T-helper 17 cell (primary cell): ENCODE measurements at places on chromosomes 4 and X. TPM values are rescaled to one million over a fixed set of nuclear protein-coding genes. Genes with fewer than 3 reads are reported as not detected.
A peak's percentile ranks its signal among the peaks of the same experiment; 100 is the strongest.

The TLR2 gene
- total RNA-seq: 7.3 TPM

GRCh38 chr4:2949782-2950125, 13.5 kb downstream of the NOP14 start:
- DNase-seq: no peak
- H3K27ac ChIP-seq: peak overlapping the region; percentile 72
- peaks cover 18% of the 10 kb centered on the region for H3K36me3 ChIP-seq
- no peak overlapping the region for H3K4me3 ChIP-seq

The TMEM31 gene
- not detected for total RNA-seq

DNA sequence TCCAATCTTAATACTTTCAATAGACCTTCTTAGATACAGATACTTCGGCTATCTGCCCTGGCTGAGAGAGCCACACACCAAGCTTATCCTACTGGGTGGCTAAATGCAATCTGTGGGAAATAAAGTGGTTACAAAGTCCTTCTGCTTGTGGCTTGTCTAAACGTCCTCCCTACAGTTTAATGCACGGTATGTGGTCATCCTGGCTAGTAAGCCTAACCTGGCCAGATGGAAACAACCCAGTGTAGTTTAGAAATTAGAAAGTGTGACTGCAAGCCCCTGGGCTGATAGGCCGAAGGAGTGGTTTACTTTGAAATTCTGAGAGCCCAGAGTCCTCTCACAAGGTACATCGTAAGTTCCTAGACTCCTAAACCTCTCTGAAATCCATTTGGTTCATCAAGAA, 47.9 kb downstream of the HELT start:
- peaks cover 28% of the 10 kb centered on the region for H3K27me3 ChIP-seq
- no peak overlapping the region for H3K4me3 ChIP-seq
- DNase-seq: no peak
- H3K4me1 ChIP-seq: no peaks in the 10 kb centered on the region

The CPE gene
- total RNA-seq: not detected

DNA sequence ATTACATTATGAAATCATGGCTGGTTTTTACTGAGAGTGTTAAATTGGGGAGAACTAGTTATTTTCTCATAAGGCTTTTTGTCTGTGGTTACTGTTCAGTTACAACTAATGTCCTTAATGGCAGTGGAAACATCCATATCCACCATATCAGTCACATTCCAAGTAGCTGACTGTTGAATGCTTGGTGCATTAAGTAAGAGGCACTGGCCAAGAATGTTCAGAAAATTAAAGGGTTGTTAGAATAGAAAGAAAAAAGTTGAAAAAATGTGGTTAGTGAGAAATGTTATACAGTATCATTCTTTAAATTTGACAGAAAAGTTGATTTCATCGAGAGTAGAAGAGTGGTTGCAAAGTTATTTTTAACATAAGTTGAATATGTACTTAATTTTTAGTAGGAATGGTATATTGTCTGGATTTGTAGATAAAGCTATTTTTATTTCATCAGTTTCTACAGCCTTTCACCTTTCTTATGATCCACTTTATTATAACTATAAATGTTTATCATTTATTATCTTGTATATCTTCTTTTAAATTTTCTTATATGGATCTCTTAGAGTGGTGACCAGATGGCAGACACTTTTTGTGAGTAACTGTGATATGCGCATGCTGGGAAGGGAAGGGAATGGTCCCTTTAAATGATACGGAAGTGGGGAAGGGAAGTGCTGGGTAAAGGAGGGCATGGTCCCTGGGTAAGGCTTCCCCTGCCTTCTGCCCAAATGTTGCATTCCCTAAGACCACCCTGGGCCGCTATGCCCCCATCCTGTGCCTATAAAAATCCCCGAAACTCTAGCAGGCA, 2407.1 kb downstream of the ARAP2 start:
- H3K27me3 ChIP-seq: no peaks in the 10 kb centered on the region
- no peak for DNase-seq
- H3K36me3 ChIP-seq: no peaks in the 10 kb centered on the region
- H3K4me1 ChIP-seq: no peaks in the 10 kb centered on the region
- H3K4me3 ChIP-seq: no peak overlapping the region
- H3K27ac ChIP-seq: no peak overlapping the region

DNA sequence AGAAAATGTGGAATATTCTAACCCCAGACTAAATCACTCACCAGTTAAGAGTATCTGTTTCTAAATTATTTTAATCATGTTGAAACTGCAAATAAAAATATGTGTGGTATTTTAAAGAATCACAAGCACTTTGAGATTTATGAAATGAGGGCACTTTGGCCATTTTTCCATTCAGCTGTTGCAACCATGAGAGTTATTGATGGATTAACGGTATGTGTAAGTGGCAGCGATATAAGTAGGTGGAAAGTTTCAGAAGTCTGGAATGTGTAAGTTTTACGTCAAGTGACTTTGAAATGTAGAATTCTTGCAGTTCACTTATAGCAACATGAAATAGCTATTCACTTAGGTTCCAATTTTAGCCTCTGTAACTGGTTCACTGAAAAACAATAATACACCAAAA, 905.1 kb upstream of the SLIT2 start:
- H3K36me3 ChIP-seq: no peaks in the 10 kb centered on the region
- H3K4me3 ChIP-seq: no peak overlapping the region
- no peaks in the 10 kb centered on the region for H3K27me3 ChIP-seq
- H3K4me1 ChIP-seq: no peaks in the 10 kb centered on the region
- no peak overlapping the region for H3K27ac ChIP-seq

DNA sequence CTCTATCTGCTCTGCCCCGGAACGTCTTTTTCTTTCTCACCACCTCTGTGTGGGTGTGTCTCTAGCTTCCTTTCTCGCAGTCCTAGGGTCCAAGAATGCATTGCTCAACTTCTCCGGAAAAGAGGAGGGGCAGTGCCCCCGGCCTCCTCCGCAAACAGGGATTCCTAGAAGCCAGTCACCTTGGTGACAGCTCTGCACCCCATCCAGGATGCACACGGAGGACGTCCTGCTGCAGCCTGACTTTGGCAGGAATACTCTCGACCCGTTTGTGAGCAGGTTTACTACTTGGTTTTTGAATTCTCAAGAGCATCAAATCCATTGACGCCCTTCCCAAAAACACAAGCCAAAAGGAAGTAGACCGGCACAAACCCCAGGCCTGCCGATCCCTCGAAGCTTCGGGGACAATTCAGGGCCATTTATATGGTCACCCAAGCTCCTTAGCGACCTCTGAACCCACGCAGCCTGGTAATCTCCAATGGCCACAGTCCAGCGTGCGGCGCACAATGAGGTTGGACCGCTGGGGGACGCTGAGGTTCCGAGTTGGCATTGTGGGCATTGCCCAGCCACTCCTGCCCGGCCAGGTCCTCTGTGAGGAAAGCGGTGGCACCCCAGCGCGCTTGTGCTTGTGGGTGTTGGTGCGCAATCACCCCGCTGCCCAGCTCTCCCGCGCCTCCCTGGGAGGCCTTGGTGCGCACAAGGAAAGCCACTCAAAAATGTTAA, 9.8 kb downstream of the NKX3-2 start:
- no peak for DNase-seq
- H3K4me3 ChIP-seq: no peak overlapping the region
- no peak overlapping the region for H3K27ac ChIP-seq
- peaks cover 4% of the 10 kb centered on the region for H3K36me3 ChIP-seq

DNA sequence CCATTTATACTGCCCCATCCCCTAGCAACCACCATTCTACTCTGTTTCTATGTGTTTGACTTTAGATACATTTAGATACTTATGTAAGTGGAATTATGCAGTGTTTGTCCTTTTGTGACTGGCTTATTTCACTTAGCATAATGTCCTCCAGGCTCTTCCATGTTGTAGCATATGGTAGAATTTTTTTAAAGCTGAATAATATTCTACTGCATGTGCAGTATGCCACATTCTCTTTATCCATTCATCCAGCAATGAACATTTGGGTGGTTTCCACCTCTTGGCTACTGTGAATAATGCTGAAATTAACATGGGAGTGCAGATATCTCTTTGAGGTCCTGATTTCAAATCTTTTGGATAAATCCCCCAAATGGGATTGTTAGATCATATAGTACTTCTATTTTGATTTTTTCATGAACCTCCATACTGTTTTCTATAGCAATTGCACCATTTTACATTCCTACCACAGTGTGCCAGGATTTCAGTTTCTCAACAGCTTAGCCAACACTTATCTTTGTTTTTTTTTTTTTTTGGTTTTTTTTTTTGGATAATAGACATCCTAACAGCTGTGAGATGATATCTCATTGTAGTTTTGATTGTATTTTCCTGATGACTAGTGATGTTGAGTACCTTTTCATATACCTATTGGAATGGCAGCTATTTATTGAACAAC, 105.9 kb upstream of the LNX1 start:
- H3K27me3 ChIP-seq: no peaks in the 10 kb centered on the region
- DNase-seq: no peak
- no peaks in the 10 kb centered on the region for H3K36me3 ChIP-seq
- H3K27ac ChIP-seq: no peak overlapping the region
- no peak overlapping the region for H3K4me3 ChIP-seq

DNA sequence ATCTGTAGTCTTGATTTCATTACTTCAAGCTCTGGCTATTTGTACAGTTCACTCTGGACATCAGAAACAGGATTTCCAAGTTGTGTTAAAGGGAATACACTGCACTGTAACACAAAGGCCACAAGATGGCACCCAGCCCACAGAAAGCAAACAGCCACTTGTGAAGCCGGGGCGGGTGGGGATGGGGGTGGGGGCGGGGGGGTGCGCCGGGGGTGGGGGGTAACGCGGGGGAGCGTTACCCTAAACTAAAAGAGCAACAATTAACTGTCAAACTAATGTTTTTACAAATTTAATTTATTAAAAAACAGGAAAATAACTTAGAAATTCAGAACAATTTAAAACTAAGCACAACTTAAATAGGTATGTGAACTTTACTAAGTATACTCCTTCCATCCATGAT, 27.3 kb downstream of the PRDX4 start:
- no peak overlapping the region for H3K27ac ChIP-seq
- DNase-seq: peak; percentile 11
- no peaks in the 10 kb centered on the region for H3K4me1 ChIP-seq
- H3K4me3 ChIP-seq: no peak overlapping the region

- H3K4me3 ChIP-seq: no peak overlapping the region
- H3K27ac ChIP-seq: no peak overlapping the region
- no peaks in the 10 kb centered on the region for H3K27me3 ChIP-seq
- no peaks in the 10 kb centered on the region for H3K36me3 ChIP-seq
- no peaks in the 10 kb centered on the region for H3K4me1 ChIP-seq
These were observed 137.8 kb downstream of the MID1IP1 start for GRCh38 chrX:38939067-38939466.

DNA sequence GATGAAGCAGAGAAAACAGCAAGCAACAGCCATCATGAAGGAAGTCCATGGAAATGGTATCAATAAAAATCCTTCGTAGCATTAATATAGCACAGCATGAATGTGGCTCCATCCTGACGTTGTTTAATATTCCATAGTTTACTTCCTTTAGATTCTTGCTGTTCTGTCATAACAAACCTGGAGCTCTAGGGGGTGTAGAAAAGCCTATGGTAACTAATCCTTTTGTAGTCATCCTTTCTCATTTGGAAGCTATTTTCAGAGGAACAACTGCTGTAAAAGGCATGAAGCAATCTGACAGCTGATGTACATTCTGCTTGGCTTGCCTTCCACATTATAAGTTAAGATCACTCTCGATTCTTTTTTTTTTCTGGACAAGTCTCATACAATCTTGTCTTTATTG, 914 bp downstream of the MYOZ2 start:
- no peak overlapping the region for H3K4me3 ChIP-seq
- H3K27ac ChIP-seq: no peak overlapping the region
- H3K36me3 ChIP-seq: no peaks in the 10 kb centered on the region
- H3K27me3 ChIP-seq: no peaks in the 10 kb centered on the region
- DNase-seq: no peak

The BANK1 gene
- 2.8 TPM for total RNA-seq

DNA sequence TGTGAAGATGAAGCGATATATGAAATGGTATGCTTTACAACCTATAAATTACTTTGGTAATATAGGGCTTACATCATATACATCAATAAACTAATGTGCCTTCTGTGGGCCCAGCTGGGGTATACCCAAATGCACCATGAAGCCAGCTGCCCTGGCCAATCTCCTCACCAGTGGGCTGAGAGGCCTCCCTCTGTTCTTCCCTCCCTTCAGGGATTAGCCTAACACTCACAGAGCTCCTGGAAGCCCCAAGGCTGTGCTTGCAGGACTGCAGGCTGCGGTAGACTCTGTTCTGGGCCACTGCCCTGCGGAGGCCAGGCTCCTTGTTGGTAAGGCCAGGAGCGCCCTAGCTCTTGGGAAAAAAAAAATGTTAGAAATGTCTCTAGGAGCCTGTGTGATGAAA, 33.9 kb downstream of the PAGE1 start:
- no peak overlapping the region for H3K27ac ChIP-seq
- H3K36me3 ChIP-seq: no peaks in the 10 kb centered on the region
- no peaks in the 10 kb centered on the region for H3K4me1 ChIP-seq
- no peak overlapping the region for H3K4me3 ChIP-seq
- H3K27me3 ChIP-seq: no peaks in the 10 kb centered on the region
- DNase-seq: no peak

GRCh38 chr4:41145571-41146078, 68.7 kb downstream of the APBB2 start:
- H3K27me3 ChIP-seq: peaks cover under 1% of the 10 kb centered on the region
- no peak overlapping the region for H3K27ac ChIP-seq
- H3K36me3 ChIP-seq: no peaks in the 10 kb centered on the region
- DNase-seq: no peak
- no peak overlapping the region for H3K4me3 ChIP-seq
- no peaks in the 10 kb centered on the region for H3K4me1 ChIP-seq

- DNase-seq: no peak
- no peaks in the 10 kb centered on the region for H3K36me3 ChIP-seq
- no peak overlapping the region for H3K27ac ChIP-seq
- H3K27me3 ChIP-seq: no peaks in the 10 kb centered on the region
- H3K4me1 ChIP-seq: peaks cover 44% of the 10 kb centered on the region
These were observed 18.6 kb downstream of the ATP8A1 start for GRCh38 chr4:42638321-42638720.

DNA sequence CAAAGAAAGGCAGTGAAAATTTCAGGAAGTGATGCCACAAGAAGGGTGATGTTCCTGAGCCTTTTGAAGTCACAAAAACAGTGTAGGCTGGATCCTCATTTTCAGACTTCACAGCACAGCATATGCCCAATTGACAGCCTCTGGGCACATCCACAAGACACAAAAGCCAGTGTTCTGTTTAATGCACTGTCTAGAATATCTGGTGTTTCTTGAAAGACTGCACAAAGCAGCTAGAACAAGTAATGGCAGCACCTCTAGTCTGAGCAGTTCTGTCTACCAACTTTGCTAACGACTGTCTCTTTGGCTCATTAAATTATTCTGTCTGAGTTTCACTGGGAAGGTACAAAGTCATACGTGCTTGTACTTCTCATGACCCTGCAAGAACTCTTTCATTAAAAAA, 417.1 kb upstream of the GALNT7 start:
- H3K36me3 ChIP-seq: no peaks in the 10 kb centered on the region
- H3K27ac ChIP-seq: no peak overlapping the region
- DNase-seq: no peak
- no peaks in the 10 kb centered on the region for H3K4me1 ChIP-seq

The NPFFR2 gene
- not detected for total RNA-seq
